ENCODE measurements at places on chromosomes 6 and 20.

DNA sequence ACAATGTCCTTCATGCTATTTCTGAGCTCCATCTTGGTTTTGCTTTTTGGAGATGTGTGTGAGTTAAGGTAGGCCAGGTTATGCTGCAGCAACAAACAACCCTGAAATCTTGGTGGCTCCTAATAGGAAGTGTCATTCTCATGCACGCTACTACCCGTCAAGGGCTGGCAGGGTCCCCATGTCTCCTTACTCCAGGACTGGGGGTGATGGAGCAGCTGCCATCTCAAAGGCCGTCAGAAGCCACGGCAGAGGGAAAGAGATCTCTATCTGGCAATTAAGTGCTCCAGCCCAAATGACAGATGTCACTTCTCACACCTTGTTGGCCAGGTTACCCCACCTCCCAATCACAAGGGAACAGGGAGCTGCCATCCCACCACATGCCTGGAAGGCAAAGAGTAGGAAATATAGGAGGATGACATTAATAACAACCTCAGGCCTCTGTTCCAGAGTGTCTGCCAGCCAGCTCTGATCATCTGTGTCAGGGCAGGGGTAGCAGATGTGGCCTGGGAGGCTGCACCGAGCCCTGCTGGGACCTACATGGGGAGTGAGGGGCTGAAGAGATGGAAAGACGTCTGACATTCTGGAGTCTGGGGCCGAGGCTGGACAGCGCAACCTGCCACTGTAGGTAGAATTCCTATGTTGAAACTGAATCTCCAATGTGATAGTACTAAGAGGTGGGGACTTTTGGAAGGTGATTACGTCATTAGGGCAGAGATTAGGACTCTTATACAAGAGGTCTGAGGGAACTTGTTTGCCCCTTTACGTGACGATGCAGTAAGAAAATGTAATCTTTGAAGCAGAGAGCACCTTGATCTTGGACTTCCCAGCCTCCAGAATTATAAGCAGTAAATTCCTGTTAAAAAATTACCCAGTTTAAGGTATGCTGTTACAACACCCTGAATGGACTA lies 4.8 kb upstream of the SDCBP2 start:
- DNase-seq = no peak

DNA sequence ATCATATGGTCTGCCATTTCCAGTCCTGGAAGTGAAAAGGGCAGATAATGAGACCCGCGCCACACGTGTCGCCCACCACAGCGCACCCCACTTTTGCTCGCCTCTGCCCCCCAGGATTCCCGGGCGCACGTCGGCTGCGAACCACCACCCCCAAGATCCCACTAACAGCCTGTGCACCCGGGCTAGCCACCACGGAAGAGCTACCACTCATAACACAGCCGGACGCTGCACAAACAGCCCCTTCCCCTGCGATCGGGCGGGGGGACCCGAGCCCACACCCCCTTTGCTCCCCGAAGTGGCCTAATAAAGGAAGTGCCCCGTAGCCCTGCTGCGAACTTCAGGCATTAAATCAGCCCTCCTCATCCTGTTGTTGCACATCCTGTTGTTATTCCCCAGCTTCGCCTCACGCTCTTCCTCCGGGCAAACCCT lies 506 bp downstream of the CITED2 start:
- DNase-seq = no peak

- no peak for DNase-seq
Observed at GRCh38 chr20:2794866-2795447, 5.5 kb downstream of the CPXM1 start.

DNA sequence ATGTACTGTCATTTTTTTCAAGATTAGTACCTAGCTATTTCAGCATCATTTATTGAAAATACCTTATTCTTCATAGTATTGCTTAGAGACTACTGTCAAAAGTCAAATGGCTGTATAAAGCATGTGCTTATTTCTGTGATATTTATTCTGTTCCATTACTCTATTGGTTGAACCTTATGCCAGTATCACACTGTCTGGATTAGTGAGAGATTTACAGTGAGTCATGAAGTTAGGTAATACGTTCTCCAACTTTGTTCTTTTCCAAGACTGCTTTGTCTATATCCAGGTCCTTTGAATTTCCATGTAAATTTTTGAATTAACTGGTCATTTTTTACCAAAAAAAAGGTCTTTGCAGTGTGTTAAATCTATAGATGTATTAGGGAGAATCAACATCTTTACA lies 18.6 kb upstream of the RNF217 start:
- DNase-seq = no peak

DNA sequence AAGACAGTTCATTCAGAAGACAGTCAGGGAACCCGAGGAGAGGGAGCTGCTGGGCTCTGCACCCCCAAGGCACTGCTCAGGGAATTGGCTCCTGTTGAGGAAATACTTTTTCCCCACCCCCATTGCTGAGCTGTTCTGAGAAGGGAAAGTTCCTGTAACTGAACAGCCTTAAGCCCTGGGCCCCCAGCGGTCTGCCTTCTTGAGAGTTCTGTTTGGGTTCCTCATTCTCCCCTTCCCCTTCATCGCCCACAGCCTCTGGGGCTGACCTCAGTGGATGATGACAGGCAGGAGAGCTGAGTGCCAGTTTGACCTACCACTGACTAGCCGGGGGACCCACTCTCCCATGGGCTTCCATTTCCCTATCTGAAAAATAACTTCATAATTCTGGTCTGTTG lies 10.7 kb downstream of the HCK start:
- DNase-seq = no peak

DNA sequence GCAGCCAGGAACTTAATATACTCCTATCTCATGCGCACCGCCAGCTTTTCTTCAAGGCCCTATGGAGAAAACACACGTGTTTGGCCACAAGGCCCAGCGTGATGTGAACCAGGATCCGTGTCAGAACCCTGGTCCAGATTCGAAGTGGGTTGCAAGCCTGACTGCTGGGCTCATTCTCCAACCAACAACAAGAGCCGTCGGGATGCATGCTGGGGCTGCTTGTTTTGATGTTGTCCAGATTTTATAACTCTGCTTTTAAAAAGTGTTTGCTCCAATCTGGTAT lies 463 bp upstream of the SLC22A2 start:
- no peak for DNase-seq

- DNase-seq = no peak
Observed at GRCh38 chr20:10504994-10505730, 70.1 kb downstream of the SLX4IP start.

DNA sequence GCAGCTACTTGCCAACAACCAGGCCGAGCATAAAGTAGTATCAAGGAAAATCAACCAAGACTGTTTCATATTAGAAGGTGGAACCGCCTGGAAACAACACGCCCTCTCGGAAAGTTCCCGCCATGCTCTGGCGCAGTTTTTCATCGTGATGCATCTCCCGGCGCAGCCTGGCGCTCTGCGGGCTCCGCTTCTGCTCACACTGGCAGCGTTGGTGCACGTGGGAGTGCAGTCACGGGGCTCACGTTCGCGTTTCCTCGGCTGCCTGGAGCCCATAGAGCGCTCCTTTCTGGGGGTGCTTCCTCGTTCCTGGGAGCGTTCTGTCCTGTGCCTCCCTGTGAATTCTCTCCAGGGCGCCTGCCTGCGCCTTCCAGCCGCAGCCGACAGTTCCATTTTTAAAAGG lies 227.3 kb downstream of the TBXT start:
- no peak for DNase-seq

- no peak for DNase-seq
Observed at GRCh38 chr6:144689503-144690040, 404.4 kb downstream of the UTRN start.

- DNase-seq = no peak
Observed at GRCh38 chr20:55052459-55052858, 577.1 kb downstream of the DOK5 start.

DNA sequence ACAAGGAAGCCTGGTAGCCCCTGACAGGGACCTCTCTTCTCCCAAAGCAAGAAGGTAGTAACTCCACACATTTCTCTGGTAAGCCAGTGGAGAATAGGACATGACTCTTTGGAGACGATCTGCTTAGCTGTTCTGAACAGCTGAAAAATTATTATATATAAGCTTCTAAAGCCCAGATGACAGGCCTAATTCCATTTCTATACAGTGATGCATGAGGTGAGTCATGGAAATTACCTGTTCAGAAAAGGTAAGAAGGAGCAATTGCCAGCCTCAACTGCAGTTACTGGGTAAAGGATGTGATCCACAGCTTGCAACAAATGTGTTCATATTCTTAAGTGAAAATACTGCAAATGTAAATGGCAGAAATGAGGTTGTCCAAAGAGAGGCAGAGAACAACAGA lies 54.0 kb downstream of the PREP start:
- DNase-seq = no peak

DNA sequence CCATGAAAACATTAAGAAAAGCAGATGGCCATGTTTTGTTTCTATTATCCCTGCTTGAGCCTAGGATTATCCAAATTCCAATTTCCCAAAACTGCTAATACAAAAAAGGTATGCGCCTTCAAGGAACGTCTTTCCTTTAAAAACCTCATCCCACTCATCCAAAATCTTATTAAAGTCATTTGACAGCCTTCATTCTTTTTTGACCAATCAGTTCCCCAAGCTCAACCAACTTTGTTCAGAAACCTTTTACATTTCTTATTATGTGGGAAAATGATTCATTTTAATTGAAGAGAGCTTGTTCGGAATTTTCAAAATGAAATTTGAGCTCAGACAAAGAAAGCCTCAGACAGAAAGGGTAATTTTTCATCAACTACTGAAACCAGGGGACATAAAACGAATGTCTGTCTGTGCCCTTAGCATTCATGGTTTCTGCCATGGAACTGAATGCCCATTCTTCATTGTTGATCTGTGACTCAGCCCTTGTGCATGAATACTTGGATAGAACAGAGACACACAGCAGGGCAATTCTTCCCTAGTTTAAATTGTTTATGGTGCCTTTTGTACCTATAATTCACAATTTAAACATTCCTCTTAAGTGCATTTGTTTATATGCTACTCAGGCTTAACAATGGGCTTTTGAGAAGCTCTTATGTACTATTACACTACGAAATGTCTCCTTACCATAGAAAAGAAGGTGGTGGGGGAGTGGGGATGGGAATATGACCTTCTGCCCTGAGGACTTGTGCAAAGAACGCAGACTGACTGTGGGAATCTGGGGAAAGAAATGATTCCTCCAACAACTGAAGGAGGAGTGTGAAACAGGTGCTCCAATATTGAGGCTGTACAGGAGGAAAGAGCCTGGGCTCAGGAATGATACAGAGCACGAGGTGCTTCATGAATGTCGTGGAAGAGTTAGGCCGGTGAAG lies 49.8 kb upstream of the ERVFRD-1 start:
- no peak for DNase-seq

- no peak for DNase-seq
Observed at GRCh38 chr6:55180258-55180657, 5.9 kb downstream of the HCRTR2 start.

GRCh38 chr20:9331707-9332435 lies 182.5 kb upstream of the LAMP5 start:
- DNase-seq = no peak

DNA sequence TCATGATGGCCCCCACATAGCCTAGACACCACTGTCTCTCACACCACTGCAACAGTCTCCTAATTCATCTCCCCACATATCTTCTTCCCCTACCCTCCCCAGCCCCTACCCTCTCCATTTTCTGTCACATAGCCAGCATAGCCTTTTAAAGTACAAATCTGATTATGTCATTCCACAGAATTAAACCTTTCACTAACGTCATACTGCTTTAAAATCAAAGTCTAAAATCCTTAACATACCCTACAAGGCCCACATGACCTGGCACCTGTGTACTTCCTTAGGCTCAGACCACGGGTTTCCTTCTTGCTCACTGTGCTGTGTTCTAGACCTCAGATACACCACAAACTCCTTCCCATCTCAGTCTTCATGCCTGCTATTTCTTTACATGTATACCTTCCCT lies 5.9 kb downstream of the OSTM1 start:
- DNase-seq = peak; percentile 9

- DNase-seq = no peak
Observed at GRCh38 chr20:4320291-4320690, 304.9 kb upstream of the RNF24 start.

DNA sequence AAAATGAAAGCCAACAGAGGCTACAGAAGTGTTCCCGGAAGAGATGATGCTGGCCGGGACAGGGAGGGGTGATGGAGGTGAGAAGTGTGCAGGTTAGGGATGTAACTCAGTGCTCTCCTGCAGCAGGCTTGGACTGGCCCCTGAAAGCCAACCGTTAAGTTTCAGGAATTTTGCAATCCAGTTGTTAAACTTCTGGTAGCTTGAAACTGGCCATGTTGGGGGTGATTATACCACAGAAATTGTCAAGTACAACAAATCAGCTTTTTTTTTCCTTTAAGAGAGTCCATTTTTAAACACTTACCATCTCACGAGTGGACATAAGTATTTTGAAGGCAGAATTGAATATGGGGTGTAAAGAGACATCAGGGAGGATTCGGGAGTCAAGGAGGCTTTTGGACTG lies 8.8 kb upstream of the SIRPB1 start:
- DNase-seq = no peak

DNA sequence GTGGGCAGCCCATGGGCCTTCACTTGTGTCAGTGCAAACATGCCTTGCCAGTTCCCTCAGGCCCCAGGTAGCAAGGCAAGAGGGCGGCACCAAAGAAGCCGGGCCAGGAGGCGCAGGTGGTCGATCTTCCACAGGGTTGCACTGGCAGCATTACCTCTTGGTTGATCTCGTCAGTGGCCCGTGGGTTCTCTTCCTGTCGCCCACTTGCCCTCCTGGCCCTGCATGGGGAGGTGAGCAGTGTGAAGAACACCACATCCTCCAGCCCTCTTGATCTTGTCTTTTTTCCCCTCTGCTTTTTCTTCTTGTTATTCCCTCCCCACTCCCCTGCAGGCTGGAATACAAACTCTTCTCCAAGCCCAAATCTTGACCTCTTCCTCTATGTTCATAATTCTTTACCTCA lies 3.0 kb upstream of the CST11 start:
- DNase-seq = no peak

GRCh38 chr6:111367393-111368088 lies 115.5 kb downstream of the REV3L start:
- no peak for DNase-seq

DNA sequence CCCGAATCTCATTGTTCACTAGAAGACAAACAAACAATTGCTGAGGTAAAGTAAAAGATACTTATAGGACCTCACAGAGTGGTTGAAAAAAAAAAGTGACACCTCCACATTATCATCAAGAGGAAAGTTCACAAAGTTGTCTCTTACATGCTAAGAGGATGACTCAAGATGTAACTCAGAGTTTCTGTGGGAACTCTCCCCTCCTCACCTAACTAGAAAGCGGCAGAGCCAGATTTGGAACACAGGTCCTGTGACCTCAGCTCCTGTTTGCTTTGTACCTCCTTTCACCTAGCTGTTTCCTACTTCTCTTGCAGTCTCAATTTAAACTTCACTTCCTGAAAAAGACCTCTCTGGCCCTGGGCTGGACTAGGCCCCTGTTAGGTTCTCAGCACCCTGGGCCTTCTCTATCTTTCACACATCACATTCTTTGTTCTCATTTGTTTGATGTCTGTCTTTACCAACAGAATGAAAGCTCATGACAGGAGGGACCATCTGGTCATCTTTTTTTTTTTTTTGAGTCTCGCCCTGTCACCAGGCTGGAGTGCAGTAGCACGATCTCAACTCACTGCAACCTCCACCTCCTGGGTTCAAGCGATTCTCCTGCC lies 60.8 kb downstream of the CD24 start:
- no peak for DNase-seq

GRCh38 chr6:24064106-24064505 lies 61.9 kb upstream of the NRSN1 start:
- DNase-seq = no peak
